ENCODE measurements at places on chromosomes 6 and 20.

DNA sequence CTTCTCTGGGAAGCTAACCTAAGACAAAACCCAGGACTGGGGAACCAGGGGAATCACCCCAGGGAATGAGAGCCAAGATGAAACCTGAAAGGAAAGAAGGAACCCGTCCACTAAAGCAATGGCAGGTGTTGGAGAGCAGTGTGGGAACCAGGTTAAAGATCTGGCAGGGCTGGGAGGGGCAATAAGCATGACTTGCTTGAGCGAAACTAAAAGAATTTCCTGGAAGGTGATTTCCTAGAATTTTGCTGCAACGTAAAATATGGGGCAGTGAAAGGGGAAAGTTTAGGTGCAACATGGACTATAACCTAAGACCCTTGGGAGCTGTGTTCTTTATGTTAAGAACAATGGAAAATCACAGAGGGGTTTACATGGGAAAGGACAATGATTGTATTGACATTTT lies 126.2 kb upstream of the SSTR4 start:
- no peak for DNase-seq

DNA sequence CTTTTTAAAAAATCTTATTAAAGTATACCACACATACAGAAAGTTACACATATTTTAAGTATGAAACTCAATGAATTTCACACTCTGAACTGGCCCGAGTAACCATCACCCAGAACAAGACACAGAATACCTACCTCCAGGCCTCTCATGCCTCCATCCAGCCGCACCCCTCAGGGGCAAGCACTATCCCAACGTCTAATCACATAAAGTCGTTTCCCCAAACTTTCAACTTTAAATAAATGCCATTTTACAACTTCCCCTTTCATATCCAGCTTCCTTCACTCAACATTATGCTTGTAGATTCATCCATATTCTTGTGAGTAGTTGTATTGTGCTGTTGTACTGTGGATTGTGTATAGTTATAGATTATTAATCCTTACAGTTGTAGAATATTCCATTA lies 539.1 kb downstream of the CD83 start:
- no peak for DNase-seq

- no peak for DNase-seq
Observed at GRCh38 chr6:104591573-104592334, 268.0 kb downstream of the HACE1 start.

DNA sequence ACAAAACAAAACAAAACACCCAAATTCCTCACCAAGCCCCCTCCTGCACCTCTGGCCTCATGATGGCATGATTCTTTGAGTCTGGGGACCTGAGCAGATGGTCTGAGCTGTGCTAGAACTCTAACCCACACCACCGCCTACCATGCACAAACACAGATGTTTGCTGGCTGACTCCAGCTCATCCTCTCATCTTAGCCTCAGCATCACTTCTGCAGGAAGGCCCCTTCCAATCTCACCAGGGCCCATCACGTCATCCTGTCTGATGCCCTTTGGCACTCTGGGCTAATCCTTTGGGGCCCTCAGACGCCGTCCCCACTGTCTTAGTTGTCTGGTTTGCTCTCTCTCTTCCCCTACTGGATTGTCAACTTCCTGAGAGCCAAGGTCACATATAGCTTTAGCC lies 85.8 kb downstream of the PHACTR3 start:
- no peak for DNase-seq

GRCh38 chr6:11732036-11732631 lies 46.5 kb downstream of the ADTRP start:
- no peak for DNase-seq

DNA sequence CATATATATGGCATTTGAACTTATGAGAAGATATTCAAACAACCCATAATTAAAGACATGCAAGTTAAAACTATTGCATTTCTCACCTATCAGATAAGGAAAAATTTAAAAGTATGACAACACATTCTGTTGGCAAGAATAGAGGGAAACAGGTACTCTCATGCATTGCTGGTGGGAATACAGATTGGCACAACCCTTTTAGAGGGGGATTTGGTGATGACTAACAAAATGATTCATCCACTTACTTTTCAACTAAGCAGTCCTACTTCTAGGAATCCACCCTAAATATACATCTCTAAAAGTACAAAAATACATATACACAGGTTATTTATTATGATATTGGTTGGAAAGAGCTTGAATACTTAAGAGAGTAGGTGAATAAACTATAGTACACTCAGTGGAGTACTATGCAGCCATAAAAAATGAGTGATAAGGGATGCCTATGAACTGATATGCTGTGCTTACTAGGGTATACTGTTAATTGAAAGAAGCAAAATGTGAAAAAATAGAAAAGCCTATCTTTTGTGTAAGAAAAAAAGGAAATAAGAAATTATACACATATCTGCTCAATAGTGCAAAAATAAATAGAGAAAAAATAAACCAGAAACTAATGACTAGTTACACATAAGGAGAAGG lies 42.2 kb downstream of the ADAT2 start:
- no peak for DNase-seq

GRCh38 chr20:44828640-44829039 lies 18.3 kb upstream of the RIMS4 start:
- DNase-seq, result no peak

- DNase-seq, result no peak
Observed at GRCh38 chr20:64242797-64243475, 12.6 kb upstream of the PCMTD2 start.

DNA sequence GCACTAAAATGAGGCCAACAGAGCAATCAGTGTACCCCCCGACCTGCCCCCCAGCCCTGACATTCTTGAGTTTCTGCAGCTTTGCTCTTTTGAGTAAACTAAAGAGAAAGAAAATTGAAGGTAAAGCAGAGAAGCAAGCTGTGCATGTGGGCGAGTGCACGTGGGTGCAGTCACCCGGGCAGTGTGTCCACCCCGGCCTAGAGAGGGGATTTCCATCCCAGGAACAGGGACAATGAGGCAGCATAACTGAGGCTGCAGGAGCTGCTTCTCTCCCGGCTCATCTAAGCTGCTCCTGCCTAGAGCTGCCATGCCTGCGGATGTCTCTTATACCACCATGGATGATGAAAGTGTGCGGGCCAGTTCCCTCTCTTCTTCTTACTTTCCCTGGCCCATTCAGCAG lies 16.8 kb downstream of the CASS4 start:
- no peak for DNase-seq

- no peak for DNase-seq
Observed at GRCh38 chr20:17377231-17377630, 150.4 kb downstream of the PCSK2 start.

DNA sequence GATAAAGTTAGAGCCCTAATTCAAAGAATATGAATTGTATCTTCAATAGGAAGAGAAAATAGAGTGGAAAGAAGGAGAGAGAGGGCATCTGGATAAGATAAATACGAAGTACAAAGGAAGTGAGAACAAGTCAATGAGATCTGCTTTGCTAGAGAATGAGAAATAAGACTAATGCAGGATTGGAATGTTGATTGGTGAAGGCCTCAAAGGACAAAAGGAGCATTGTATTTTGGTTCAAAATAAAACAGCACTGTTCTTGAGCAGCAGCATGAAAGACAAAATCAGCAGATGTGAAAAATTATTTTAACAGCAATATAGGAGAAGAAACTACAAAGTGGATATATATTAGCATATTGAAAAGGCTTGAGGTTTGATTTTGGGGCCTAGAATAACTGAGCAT lies 5.1 kb upstream of the TMEM244 start:
- no peak for DNase-seq

DNA sequence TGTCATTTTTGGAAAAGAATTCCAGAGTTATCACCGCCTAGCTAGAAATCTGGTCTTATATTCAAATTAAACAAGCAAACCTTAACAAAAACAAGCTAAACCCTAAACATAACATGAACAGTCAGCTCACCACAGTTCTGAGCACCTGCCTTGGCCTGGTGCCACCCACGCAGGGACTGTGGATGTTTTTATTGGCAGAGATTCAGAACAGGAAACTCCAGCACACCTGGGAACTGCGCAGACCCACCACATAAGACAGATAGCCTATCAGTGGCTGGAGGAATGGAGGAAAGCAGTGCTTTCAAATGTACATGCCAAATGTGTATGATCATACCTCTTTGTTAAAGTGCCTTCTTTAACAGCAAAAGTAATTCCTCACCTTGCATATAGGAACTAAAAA lies 8.9 kb downstream of the SLC16A10 start:
- peak; percentile 32 for DNase-seq

- DNase-seq, result peak; percentile 90
Observed at GRCh38 chr20:21303061-21303871, at the start of gene XRN2. Gene XRN2 (plus strand): TSS chr20:21303331. CDS start chr20:21303399, 68 bp downstream.

- DNase-seq, result no peak
Observed at GRCh38 chr6:134345789-134346188, 27.9 kb upstream of the SGK1 start.

GRCh38 chr20:54941666-54942065 lies 466.3 kb downstream of the DOK5 start:
- no peak for DNase-seq

- no peak for DNase-seq
Observed at GRCh38 chr20:34011275-34011674, 17.6 kb downstream of the RALY start.

DNA sequence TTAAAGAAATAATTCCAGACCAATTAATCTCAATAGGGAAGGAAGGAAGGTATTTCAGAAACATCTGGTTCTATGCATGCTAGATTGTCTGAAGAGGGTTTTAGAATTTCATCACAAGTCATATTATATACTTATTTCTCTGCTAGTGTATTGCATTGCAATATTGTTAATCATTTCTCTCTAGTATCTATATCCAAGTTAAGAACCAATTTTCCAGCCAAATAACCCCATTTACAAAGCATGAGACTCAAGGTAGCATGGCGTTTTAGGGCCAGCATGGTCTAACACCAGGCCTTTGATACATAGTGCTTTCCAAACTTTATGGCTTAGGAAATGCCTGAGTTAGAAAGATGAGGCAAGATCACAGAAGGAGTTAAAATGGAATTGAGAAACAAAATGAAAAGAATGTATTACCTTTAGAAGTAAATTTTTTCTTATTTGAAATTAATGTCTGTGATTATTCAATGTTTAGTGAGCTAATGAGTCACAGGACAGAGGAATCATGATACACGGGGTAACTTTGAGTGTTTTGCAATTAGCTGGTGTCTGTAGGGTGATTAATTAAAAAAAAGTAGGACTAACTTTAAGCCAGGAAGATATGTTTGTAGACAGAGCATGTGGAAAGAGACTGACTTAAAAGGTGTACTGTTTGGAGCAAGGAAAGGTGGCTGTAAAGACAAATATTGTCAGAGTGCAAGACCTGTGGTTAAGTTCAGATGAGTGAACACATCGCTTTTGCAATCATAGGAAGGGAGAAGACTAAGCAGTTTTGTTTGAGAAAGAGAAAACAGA lies 1006.2 kb upstream of the CITED2 start:
- no peak for DNase-seq

DNA sequence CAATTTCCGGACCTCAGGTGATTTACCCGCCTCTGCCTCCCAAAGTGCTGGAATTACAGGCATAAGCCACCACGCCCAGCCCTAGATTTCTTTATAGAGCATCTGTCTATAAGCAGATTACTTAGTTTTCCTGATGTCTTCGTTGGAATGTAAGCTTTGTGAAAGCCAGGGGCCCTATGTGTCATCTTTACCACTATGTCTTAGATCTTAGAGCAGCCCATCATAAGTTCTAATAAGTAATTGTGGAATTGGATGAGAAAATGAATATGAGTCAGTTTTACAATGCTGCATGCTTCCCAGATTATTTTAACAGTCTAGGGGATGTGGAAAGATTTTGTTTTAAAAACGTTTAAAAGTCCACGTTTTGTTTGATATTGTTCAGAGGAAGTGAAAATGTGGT lies 9.1 kb upstream of the ZBTB2 start:
- DNase-seq, result no peak

DNA sequence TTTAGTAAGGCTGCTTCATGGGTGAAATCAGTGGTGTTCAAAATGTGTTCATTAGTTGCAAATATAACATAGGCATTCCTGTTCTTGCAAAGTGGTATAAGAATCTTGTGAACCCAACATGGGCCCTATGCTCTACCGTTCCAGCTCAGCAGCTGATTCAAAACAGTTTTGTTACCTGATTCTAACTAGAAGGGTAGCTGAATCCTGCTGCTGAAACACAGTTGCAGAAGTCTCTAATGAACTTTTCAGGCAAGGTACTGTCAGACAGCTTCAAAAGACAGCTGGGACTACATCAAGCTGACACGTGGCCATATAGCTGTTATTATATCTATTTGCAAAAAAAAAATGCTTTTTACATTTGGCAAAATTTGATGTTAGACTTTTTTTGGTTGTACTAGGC lies 22.7 kb downstream of the THEMIS start:
- no peak for DNase-seq

- DNase-seq, result no peak
Observed at GRCh38 chr20:11221046-11221445, 547.2 kb upstream of the JAG1 start.

- DNase-seq, result no peak
Observed at GRCh38 chr6:169714178-169714577, 10.1 kb downstream of the PHF10 start.

DNA sequence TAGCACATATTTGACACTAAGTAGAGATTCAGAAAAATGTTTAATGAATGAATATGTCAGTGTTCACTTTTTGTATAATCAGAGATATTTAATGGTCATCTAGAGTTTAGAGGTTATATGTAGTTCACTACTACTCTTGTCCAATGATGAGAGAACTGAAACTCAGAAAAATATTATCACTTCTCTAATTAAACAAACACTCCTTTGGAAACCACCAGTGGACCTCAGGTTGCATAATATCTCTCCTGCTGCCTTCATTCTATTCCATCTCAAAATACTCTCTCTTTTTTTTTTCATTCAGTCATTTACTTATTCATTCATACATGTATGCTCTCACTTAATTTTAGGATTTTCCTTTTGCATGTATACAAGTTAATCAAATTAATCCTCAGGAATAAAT lies 423.1 kb upstream of the RNF217 start:
- no peak for DNase-seq

GRCh38 chr20:60299951-60300350 lies 341.7 kb downstream of the CDH26 start:
- no peak for DNase-seq

DNA sequence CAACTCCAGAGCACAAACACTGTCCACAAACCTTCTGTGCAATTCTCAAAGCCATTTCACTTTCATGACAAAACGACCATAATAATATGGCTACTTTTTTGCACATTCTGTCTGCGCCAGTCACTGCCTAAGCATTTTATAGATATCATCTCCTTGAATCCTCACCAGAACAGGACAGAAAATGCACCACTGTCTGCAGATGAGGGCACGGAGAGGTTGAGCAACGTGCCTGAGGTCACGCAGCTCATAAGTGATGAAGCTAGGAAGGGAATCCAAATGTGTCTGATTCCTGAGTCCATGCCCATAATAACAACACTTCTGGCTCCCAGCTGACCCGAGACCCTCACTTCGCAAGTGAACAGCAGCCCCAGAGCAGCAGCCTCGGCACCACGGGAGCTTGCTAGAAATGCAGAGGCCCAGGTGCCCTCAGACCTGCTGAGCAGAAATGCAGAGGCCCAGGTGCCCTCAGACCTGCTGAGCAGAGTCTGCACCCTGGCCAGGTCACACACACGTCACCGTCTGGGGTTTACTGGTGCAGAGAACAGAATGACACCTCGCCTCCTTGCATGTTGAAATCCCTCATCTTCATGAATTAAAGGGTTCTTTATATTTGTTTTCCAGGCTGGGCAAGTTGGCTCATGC lies 265.2 kb downstream of the BMP7 start:
- DNase-seq, result no peak

GRCh38 chr6:111590209-111590980 lies 15.3 kb downstream of the TRAF3IP2 start:
- DNase-seq, result no peak

- no peak for DNase-seq
Observed at GRCh38 chr6:108524528-108525248, 36.0 kb upstream of the FOXO3 start.
